Right cardiac atrium (tissue), 5 donors: ENCODE measurements at places on chromosomes 16 and 17.

DNA sequence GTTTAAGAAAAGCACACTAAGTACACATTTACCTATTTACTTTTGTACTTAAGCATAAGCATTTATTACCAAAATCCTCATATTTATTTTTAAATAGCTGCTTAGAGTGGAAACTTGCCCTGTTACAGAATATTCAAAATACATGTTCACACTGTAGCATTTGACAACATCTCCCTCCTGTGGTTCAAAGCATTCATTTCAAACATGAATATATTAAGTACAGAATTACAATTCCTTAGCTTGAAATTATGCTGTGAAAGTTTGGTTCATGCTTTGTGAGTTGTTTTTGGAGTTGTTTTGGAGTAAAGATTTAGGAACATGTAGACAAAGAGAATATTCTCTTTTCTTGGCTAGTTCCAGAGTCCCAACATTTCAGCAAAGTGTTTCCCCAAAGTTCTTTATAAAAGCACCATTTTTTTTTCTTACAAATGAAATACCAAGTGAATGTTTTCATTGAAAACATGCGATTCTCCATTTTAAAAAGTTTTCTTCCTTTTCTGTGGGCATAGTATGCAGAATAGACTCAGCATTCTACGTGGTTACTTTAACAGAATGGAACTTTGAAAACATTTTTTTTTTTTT lies 33.2 kb downstream of the TUBD1 start:
- no peak for DNase-seq

DNA sequence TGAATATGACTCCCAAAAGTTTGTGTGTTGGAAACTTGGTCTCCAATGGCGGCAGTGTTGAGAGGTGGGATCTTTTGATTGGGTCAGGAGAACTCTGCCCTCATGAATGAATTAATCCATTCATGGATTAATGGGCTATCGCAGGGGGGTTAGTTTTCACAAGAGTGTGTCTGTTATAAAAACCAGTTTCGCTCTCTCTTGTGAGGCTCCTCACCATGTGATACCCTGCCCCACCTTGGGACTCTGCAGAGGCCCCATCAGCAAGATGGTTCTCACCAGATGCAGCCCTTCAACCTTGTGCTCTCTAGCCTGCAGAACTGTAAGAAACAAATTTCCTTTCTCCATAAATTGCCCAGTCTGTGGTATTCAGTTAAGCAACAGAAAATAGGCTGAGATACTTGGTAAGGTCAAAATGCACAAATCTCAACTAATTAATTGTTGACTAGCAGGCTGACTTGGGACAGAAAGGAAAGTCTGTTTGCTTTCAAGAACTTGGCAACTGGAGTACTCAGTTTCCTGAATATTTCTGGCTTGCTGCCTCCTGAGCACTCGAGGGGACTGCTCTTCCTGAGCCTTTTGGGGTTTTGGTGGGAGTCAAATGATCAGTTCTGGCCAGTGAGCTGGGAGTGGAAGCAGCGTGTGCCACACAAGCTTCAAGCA lies 13.8 kb upstream of the CCL17 start:
- DNase-seq: no peak

- no peak for DNase-seq
Observed at GRCh38 chr16:52090080-52090479, 456.9 kb downstream of the TOX3 start.

DNA sequence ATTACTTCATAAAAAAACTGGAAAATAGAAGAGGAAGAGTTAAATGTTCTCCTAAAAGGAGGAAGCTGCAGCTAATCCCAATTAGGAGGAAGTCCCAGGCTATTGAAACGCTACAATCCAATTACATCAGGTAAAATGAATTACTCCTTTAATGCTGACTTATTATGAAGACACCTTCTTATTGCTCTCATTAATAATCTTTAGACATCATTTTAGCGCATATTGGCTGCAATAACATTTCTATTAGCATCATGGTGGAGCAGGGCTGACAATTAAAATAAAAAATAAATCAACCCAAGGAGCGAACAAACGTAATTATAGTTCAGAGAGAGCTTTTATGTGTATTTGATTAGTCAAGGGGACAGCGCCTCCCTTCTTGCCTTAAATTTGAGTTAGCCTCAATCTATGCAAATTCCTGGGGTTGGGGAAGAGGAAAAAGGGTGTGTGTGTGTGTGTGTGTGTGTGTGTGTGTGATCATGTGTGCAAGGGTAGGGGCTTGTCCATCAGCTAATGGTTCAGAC lies 109.0 kb upstream of the IRX6 start:
- DNase-seq: no peak

- no peak for DNase-seq
Observed at GRCh38 chr17:60315650-60316049, 76.3 kb downstream of the USP32 start.

DNA sequence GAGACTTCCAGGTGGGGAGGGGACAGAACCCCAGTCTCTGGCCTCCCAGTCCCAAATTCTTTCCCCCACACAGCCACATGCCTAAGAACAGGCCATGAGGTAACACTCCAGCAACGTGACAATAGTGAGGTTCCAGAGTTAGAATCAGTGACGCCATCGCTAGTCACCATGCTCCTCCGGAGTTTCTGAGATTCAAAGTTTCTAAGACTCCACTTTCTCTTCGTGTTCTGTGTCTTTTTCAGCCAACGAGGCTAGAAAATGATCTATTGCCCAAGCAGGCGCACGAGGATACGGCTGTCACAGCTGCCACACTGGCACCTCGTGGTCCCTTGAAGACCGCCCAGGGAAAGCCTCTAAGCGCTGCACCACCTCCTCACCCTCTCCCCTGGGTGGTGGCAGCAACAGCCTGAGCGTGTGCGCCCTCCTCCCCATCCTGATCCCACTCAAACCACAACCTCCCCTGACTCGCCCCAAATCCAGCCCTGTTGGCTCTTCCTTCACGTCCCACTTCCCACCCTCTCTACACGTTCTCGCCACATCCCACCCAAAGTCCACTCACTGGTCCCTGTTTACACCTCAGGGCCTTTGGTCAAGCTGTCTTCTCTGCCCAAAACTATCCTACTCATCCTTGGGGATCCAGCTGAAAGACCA lies 1.0 kb downstream of the MCRIP1 start:
- DNase-seq: no peak

- DNase-seq: peak; percentile 65
Observed at GRCh38 chr17:52536489-52536888, 378.0 kb upstream of the CA10 start.

GRCh38 chr16:1378087-1378803 lies 26.5 kb downstream of the GNPTG start:
- no peak for DNase-seq

GRCh38 chr17:40803617-40804082 lies 3.9 kb upstream of the KRT28 start:
- peak; percentile 87 for DNase-seq

DNA sequence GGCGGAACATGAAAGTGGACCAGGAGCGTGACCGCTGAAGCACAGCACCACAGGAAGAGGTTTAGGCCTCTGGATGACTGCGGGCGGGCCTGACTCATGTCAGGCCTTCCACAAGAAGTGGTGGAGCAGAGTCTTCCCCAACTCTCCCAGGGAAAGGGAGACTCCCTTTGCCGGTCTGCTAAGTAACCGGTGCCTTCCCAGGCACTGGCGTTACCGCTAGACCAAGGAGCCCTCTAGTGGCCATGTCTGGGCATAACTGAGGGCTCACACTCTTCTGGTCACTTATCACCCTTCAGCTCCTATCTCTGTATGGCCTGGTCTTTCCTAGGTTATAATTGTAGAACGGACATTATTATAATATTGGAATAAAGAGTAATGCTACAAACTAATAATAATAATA lies 1931.9 kb downstream of the TP53TG3F start:
- peak; percentile 22 for DNase-seq

DNA sequence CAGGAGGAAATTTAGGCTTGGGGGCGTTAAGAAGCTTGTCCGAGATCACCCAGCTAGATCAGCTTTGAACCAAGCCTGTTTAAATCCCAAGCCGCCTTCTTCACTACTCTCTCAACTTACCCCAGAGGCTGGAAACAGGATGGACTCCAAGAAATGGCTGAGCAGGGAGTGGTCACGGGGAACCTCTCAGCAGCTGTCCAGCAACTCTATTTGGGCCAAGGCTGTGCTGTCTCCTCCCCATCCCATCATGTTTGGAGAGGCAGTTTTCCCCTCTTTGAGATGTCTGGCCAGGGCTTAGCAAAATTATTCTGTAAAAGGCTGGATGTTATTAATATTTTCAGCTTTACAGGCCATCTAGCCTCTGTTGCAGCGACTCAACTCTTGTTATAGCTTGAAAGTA lies 305.7 kb downstream of the RBFOX1 start:
- no peak for DNase-seq
